ENCODE measurements at places on chromosomes 1 and 21.
A peak's percentile ranks its signal among the peaks of the same experiment; 100 is the strongest.

GRCh38 chr1:7888248-7889081 is 35.6 kb upstream of the UTS2 start:
- DNase-seq = no peak

- DNase-seq = no peak
These were observed 56.5 kb downstream of the IRF2BP2 start for GRCh38 chr1:234553240-234554188.

GRCh38 chr1:201609661-201610318 is 70.9 kb downstream of the NAV1 start:
- DNase-seq = no peak

DNA sequence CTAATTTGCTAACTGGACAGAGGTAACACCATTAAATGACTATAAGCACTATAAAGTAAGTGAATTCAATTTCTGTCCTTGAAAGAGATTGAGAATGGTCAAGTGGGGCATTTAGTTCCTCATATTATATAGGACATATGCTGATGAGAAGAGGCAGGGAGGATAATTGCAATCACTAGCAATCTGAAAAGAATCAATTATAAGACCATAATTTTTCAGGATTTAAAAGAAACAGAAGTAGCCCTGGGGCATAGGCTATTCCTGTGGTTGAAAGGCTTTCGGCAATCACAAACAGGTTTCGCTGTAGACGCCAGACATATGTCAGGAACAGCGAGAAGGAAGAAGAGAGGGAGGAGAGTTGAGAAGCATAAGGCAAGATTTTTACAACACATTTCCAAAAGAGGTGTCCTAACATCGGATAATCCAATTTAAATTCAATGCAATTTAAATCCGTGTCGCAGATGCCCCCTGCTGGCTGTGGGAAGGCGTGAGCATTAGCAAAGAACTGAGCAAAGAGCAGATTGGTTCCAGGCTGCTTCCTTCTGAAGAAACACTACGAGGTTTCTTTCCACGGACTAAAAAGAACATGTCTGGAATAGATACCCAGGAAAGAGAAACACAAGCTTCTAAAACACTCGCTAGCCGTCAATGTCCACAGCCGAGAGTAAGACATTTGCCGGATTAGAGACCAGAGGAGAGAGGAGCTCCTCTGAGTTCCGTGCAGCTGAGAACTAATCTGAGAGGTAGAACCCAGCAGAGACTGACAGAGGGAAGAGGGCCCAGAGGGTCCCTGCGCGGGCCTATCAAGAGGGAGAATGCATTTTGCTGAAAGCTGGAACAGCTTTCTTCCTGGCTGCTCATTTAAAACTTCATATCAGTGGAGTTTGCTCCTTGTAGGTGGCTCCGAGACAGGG is 27.9 kb downstream of the RGS5 start:
- peak; percentile 18 for DNase-seq
